ENCODE measurements at places on chromosomes 3 and 15. TPM values are rescaled to one million over a fixed set of nuclear protein-coding genes. Genes with fewer than 3 reads are reported as not detected.

GP9 gene
- not detected for total RNA-seq

ZFYVE19 gene
- 16.6 TPM for total RNA-seq

MYZAP gene
- total RNA-seq, result 1.3 TPM

C2CD4A gene
- total RNA-seq, result 0.17 TPM

TCTA gene
- 20.8 TPM for total RNA-seq

PP2D1 gene
- not detected for total RNA-seq

WDR5B gene
- total RNA-seq, result 3.5 TPM

ACSBG1 gene
- total RNA-seq, result 0.16 TPM

TRH gene
- not detected for total RNA-seq

CASR gene
- not detected for total RNA-seq

Measured in A549 treated with AZD2906 at 1 μM for 4 hours (cell line).